ENCODE measurements at places on chromosomes 7 and 10. TPM values are rescaled to one million over a fixed set of nuclear protein-coding genes. Genes with fewer than 3 reads are reported as not detected.
A peak's percentile ranks its signal among the peaks of the same experiment; 100 is the strongest.

Gene STEAP4
- total RNA-seq = 2.1 TPM

Gene TMEM26
- total RNA-seq = 5.7 TPM

Gene ODAD2
- 0.18 TPM for total RNA-seq

Gene NRF1
- total RNA-seq = 2.9 TPM

DNA sequence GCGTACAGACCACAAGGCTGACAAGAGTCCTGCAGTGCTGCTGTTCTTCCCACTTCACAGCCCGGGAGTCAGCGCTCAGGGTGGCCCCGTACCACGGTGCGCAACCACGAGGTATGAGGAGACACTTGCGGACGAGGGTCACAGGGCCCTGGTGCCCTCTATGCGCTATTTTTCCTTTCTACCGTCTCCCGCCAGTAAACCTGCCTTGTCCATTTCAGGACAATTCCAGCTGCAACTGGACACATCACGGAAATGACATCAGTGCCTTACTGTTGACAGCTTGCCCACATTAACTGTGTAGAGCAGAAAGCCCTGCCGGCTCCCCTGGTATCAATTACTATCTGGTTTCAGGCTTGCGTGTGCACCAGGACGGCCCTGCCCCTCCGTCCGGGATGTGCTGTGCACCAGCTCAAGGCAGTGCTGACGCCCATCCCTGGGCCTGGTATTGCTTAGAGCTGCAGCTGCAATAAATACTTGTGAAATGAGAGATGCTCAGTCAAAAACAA, 65.1 kb downstream of the ZRANB1 start:
- no peak for DNase-seq

- no peak for DNase-seq
Observed at GRCh38 chr10:35346248-35346647, 9.9 kb downstream of the CCNY start.

DNA sequence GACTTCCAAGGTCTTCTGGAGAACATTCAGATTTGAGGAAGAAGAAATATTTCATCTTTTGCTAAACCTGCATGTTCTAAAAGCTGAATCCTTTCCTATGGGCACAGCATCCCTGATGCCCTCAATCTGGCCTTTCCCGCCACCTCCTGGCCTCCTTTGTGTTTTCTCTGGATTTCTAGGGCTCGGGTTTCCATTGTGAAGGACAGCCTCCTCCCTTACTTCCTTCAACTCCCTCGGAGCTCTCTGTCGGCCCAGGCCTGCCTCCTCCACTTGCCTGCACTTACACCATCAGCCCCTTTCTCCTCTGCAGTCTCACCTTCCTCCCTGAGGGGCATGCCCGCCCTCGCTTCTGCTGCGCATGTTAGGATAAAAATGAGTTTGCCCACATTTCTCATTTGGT, 75.4 kb downstream of the WIPF3 start:
- DNase-seq = no peak

- peak; percentile 46 for DNase-seq
Observed at GRCh38 chr10:93149761-93150160, 76.1 kb downstream of the CYP26A1 start.

GRCh38 chr10:66929375-66929774, 3.5 kb downstream of the LRRTM3 start:
- no peak for DNase-seq

- no peak for DNase-seq
Observed at GRCh38 chr10:43596546-43596945, 9.7 kb upstream of the ZNF485 start.

All from fibroblast of the aortic adventitia (primary cell).